ENCODE measurements at places on chromosomes 1 and 21. TPM values are rescaled to one million over a fixed set of nuclear protein-coding genes. Genes with fewer than 3 reads are reported as not detected.

- H3K27ac ChIP-seq = peak overlapping the region; percentile 95
- H3K4me3 ChIP-seq = peak overlapping the region; percentile 97
- H3K4me1 ChIP-seq = peaks cover 64% of the 10 kb centered on the region
- H3K36me3 ChIP-seq = peaks cover 23% of the 10 kb centered on the region
Observed at GRCh38 chr1:19484338-19484797, 971 bp downstream of the CAPZB start.

DNA sequence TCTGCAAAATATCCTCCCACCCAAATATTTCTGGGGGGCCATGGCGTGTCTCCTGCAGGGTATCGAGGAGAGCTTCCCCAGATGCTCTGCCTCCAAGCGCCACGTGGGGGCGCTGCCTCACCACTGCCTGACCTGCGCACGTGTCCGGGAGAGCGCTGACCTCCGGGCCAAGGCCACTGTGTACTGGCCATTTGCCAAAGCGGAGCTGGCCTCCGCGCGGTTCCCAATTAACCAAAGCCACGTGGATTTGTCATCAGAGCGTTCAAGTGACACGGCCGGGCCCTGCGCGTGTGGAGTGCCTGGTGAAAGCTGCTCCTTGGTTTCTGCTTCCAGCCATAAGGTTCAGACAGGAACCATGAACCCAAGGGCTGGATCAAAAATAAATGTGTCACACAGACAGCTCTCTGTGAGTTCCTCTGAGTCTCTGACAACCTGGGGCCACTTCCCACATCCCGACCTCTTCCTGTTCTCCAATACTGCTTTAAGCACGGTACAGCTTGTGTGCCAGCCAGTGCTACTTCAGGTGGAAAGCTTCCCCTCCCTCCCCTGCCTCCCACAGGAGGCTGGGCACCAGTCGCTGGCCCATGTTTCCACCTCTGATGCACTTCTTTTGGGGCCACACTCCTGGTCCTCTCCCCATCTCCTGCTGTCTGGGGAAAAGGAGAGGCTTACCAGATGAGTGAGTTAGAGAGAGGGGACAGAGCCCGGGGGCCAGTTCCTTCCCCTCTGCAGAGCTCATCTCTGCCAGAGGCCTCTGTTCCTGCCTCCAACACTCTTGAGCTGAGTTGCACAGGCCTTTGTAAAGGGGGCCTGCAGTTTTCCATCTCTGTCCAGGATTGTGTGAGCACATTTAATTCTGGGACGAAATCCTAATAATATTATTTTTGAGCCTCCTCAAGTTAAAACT, 26.1 kb downstream of the ZP4 start:
- H3K27ac ChIP-seq = no peak overlapping the region
- peak overlapping the region; percentile 35 for H3K4me3 ChIP-seq
- H3K4me1 ChIP-seq = peaks cover 4% of the 10 kb centered on the region

- no peak for DNase-seq
- no peaks in the 10 kb centered on the region for H3K36me3 ChIP-seq
- H3K4me1 ChIP-seq = peaks cover 3% of the 10 kb centered on the region
- H3K27me3 ChIP-seq = peaks cover 51% of the 10 kb centered on the region
- no peak overlapping the region for H3K27ac ChIP-seq
Observed at GRCh38 chr1:156359973-156360372, 9.0 kb upstream of the RHBG start.

GRCh38 chr1:154622503-154623039, 14.6 kb upstream of the ADAR start:
- no peak overlapping the region for H3K27ac ChIP-seq
- DNase-seq = peak; percentile 33
- peaks cover 43% of the 10 kb centered on the region for H3K4me1 ChIP-seq
- peaks cover 34% of the 10 kb centered on the region for H3K36me3 ChIP-seq

DNA sequence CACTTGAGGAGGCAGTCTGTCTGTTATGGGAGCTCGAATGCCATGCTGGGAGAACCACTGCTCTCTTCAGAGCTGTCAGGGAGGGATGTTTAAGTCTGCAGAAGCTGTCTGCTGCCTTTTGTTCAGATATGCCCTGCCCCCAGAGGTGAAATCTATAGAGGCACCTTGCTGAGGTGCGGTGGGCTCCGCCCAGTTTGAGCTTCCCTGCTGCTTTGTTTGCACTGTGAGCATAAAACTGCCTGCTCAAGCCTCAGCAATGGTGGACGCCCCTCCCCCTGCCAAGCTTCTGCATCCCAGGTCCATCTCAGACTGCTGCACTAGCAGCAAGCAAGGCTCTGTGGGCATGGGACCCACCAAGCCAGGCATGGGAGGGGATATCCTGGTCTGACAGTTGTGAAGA, 247.5 kb downstream of the LMX1A start:
- no peak for DNase-seq
- H3K4me3 ChIP-seq = no peak overlapping the region
- no peaks in the 10 kb centered on the region for H3K4me1 ChIP-seq
- H3K36me3 ChIP-seq = no peaks in the 10 kb centered on the region

DNA sequence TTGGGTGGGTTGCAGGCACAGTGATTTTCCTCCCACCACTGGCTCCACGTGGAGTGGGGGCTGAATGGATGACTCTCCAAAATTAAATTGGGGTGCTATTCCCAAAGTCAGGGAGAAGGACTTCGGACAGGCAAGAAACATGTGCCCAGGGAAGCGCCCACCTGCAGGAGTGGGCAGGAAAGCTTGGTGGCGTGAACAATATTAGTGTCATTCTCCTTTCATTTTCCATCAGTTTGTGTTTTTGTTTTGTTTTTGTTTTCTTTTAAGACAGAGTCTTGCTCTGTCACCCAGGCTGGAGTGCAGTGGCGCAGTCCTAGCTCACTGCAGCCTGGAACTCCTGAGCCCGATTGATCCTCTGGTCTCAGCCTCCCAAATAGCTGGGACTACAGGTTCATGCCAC, 30.1 kb downstream of the TOMM20 start:
- DNase-seq = no peak
- H3K27me3 ChIP-seq = no peaks in the 10 kb centered on the region
- peaks cover 1% of the 10 kb centered on the region for H3K36me3 ChIP-seq
- H3K4me1 ChIP-seq = peaks cover 18% of the 10 kb centered on the region

DNA sequence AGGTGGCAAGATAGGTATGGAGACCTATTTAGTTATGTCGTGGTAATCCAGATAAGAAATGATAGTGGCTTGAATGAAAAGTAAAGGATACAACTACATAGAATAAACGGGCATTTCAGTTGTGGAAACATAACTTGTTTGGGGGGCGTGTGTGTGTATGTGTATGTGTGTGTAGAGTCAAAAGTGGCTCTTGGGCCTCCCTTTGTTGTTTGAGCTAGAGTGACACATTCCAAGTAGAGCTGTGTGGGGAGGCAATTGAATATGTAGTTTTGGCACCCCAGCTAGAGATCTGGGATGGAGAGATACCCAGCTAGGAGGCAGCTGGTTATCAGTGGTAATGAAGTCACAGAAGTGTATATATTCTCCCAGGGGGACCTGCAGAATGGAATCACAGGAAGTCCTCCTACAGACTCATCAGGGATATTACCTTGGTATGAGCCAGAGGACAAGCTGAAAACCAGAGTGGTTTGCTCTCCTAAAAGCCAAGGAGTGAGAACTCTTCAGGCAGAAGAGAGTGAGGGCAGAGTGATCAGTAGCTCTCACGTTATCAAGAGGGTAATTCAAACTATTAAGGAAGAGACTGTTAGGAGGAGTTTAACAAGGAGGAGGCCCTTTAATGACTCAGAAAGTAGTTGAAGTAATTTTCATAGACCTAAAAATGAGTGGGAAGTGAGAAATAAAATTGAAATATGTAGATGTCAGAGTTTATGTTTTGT, 5.1 kb downstream of the CR1L start:
- H3K27ac ChIP-seq = no peak overlapping the region
- H3K4me1 ChIP-seq = no peaks in the 10 kb centered on the region
- DNase-seq = no peak
- no peak overlapping the region for H3K4me3 ChIP-seq

The INKA2 gene
- total RNA-seq = 2.6 TPM

The NR1I3 gene
- total RNA-seq = not detected

The MRPS15 gene
- total RNA-seq = 126 TPM

The KRTAP19-3 gene
- total RNA-seq = not detected

The OLFML2B gene
- not detected for total RNA-seq

All from activated CD4-positive, alpha-beta T cell treated with anti-CD3 and anti-CD28 coated beads, Interleukin-2, amount 10 ng/mL, durations not matched to agents 24 days and 14 days (primary cell).